PC-3 (cell line): ENCODE measurements at places on chromosomes 7 and 10. TPM values are rescaled to one million over a fixed set of nuclear protein-coding genes. Genes with fewer than 3 reads are reported as not detected.
A peak's percentile ranks its signal among the peaks of the same experiment; 100 is the strongest.

GRCh38 chr10:32887481-32887880, 70.5 kb downstream of the ITGB1 start:
- no peaks in the 10 kb centered on the region for H3K4me1 ChIP-seq
- H3K27me3 ChIP-seq: no peaks in the 10 kb centered on the region
- no peak overlapping the region for H3K4me3 ChIP-seq

- H3K4me1 ChIP-seq: no peaks in the 10 kb centered on the region
- no peaks in the 10 kb centered on the region for H3K36me3 ChIP-seq
- H3K4me3 ChIP-seq: no peak overlapping the region
- no peaks in the 10 kb centered on the region for H3K27me3 ChIP-seq
- DNase-seq: peak; percentile 34
These were observed 221.8 kb upstream of the TMEM72 start for GRCh38 chr10:44689368-44689767.

DNA sequence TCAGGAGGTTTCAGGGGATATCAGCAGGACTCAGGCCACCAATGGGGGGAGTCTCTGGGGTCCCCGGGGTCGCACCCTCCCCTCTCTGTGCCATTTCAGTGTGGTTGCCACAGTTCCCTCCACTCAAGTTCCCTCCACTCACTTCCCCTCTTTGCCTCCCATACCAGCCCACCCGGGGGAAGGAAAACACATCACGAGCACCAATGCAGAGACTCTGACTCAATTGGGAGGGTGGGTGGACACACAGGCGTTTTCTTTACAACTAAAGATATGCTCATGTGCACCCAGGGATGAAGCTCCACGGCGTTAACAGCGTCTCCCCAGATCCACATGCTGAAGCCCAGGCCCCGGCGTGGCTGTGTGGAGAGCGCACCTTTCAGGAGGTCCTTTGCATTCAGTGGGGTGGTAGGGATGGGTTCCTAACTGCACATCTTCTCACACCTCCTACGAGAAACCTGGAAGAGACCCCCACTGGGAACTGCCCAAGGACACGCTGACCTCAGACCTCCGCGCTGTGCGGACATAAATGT, 254.1 kb downstream of the ZMYND11 start:
- DNase-seq: no peak
- no peak overlapping the region for H3K27ac ChIP-seq
- H3K4me3 ChIP-seq: no peak overlapping the region
- no peaks in the 10 kb centered on the region for H3K27me3 ChIP-seq

GRCh38 chr10:63699785-63700613, 178.8 kb downstream of the REEP3 start:
- H3K27me3 ChIP-seq: no peaks in the 10 kb centered on the region
- no peaks in the 10 kb centered on the region for H3K36me3 ChIP-seq
- peaks cover 65% of the 10 kb centered on the region for H3K4me1 ChIP-seq
- peak; percentile 99 for DNase-seq
- peak overlapping the region; percentile 16 for H3K4me3 ChIP-seq
- H3K27ac ChIP-seq: peak overlapping the region; percentile 91

GRCh38 chr10:26085549-26085948, 131.0 kb upstream of the GAD2 start:
- H3K36me3 ChIP-seq: no peaks in the 10 kb centered on the region
- H3K27ac ChIP-seq: no peak overlapping the region
- H3K4me3 ChIP-seq: no peak overlapping the region
- DNase-seq: no peak
- no peaks in the 10 kb centered on the region for H3K4me1 ChIP-seq

The RELN gene
- 8.0 and 15.8 TPM in 2 replicates for total RNA-seq
